ENCODE measurements at places on chromosomes 3 and 15. TPM values are rescaled to one million over a fixed set of nuclear protein-coding genes. Genes with fewer than 3 reads are reported as not detected.

RBPMS2 gene
- 3.7 TPM for total RNA-seq

- no peaks in the 10 kb centered on the region for H3K36me3 ChIP-seq
- H3K27ac ChIP-seq, result no peak overlapping the region
- H3K4me3 ChIP-seq, result no peak overlapping the region
- H3K4me1 ChIP-seq, result no peaks in the 10 kb centered on the region
- DNase-seq, result no peak
Measured at GRCh38 chr15:77196381-77196780, 125.5 kb upstream of the TSPAN3 start.

DNA sequence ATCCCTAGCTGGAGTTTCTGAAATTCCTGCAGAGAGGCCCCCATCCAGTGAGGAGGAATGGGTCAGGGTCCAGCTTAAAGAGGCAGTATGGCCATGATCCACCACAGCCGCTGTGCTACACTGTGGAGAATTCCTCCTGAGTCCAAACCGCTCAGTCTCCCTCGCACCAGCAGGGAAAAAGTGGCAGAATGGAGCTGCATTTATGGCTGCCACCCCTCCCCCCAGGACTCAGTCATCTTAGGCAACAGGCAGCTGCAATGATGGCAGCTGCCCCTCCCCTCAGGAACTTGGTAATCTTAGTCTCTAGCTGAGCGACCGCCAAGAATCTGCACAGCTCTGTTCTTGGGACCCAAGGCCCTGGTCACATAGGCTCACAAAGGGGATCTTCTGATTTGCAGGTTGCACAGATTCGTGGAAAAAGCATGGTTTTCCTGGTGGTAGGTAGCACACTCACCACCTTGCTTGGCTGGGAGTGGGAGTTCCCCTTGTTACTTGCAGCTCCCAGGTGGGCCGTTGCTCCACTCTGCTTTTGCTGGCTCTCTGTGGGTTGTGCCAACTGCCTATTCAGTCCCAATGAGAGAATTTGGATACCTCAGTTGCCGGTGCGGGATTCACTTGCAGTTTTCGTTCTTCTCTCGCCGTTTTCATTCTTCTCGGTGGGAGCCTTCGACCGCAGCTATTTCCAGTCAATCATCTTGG lies 204.1 kb downstream of the STXBP5L start:
- no peak for DNase-seq
- no peaks in the 10 kb centered on the region for H3K4me1 ChIP-seq
- H3K27ac ChIP-seq, result no peak overlapping the region
- H3K36me3 ChIP-seq, result no peaks in the 10 kb centered on the region

DNA sequence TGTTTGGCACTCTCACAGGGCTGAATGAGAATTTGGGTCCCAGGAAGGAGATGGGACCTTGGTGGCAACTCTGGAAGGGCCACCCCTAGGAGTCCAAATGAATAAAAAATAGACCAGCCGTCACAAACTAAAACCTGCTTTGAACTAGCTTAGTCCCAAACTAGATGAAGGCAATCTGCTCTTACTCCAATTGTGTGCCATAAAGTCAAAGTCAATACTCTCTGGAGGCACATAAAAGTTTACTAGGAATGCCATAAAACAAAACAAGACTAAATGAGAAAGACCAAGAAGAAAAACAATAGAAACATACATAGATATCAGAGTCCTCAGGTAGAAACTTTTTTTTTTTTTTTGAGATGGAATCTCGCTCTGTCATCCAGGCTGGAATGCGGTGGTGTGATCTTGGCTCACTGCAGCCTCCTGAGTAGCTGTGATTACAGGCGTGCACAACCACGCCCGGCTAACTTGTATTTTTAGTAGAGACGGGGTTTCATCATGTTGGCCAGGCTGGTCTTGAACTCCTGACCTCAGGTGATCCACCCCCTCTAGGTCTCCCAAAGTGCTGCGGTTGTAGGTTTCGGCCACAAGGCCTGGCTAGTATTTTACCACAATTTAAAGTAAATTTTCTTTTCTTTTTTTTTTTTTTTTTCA lies 8.1 kb downstream of the GOLGA6L2 start:
- H3K36me3 ChIP-seq, result no peaks in the 10 kb centered on the region
- no peaks in the 10 kb centered on the region for H3K4me1 ChIP-seq
- no peak overlapping the region for H3K27ac ChIP-seq

FANCD2OS gene
- total RNA-seq, result not detected

DNA sequence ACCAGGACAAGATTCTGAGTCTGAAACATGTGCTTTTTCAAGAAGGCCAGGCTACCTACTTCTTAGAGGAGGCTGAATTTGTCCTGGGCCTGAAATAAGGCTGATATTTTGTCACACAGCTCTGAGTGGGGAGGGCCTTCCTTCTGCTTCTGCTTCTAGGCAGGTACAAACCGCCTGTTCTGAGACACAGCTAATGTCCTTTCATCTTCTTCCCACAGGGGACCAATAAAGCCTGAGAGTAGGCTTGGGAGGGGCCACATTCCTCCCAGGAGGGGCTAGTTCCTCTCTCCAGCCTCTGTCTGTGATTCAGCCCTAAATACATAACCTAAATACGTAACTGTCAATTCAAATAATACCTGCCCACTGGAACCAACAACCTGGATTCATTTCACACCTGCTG lies 34.8 kb downstream of the CRYGS start:
- no peak overlapping the region for H3K4me3 ChIP-seq
- DNase-seq, result no peak
- no peaks in the 10 kb centered on the region for H3K36me3 ChIP-seq
- H3K4me1 ChIP-seq, result no peaks in the 10 kb centered on the region

SH2D7 gene
- total RNA-seq, result not detected

C2CD4A gene
- not detected for total RNA-seq

DNA sequence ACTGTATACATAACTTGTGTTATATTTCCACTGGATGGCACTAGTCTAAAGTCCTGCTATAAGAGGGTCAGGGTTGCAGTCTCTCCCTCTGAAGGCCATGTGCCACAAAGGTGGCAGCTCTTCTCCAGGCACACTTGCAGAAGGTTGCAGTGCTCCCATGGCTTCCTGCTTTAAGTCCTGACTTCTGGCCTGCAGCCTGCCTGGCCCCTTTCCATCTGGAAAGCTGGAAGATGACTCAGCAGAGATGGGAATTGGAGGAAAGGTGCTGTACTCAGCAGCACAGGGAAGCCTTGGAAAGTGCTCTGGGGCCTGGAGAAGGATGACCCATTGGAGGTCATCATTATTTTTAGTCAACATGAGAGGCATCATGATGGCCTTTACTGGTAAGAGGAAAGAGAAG lies 40.9 kb upstream of the MRPL3 start:
- H3K36me3 ChIP-seq, result no peaks in the 10 kb centered on the region
- H3K4me1 ChIP-seq, result peaks cover 6% of the 10 kb centered on the region
- no peak for DNase-seq

DNA sequence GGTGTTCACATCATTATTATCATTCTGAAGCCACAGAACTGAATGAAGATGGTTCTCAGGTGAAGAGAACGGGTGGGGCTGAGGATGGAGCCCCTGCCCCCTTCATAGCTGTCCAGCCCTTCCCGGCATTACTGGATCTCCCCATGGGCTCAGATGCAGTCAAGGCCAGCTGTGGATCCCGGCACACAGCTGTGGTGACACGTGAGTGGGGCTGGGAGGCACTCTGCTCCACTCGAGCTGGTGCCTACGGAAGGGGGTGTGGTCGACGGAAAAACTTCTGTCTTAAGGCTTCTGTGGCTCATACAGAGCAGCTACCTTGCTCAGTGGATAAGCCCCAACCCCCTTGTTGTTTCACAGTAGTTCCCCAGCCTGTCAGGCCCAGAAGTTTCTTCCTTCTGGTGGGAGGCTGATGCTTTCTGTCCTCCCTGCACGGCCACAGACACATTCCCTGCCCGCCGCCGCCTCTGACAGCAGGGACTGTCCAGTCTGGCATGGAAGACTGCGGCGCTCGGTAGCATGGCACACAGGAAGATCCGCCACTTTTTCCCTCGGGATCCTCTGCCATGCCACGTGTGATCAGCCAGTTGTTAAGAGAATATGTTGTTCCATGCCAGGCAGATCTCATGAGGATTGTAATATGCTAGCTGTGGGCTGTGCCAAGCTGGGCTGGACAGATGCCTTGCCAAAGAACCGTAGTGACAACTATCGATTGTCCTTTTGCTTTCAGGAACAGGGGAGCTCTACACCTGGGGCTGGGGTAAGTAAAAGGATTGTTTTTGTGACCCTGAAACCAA lies 5.8 kb downstream of the RCCD1 start:
- H3K27me3 ChIP-seq, result no peaks in the 10 kb centered on the region
- DNase-seq, result no peak
- H3K36me3 ChIP-seq, result peaks cover 19% of the 10 kb centered on the region
- H3K27ac ChIP-seq, result no peak overlapping the region
- H3K4me1 ChIP-seq, result peaks cover 23% of the 10 kb centered on the region
- H3K4me3 ChIP-seq, result no peak overlapping the region

PEX11A gene
- total RNA-seq, result 4.7 TPM

DNA sequence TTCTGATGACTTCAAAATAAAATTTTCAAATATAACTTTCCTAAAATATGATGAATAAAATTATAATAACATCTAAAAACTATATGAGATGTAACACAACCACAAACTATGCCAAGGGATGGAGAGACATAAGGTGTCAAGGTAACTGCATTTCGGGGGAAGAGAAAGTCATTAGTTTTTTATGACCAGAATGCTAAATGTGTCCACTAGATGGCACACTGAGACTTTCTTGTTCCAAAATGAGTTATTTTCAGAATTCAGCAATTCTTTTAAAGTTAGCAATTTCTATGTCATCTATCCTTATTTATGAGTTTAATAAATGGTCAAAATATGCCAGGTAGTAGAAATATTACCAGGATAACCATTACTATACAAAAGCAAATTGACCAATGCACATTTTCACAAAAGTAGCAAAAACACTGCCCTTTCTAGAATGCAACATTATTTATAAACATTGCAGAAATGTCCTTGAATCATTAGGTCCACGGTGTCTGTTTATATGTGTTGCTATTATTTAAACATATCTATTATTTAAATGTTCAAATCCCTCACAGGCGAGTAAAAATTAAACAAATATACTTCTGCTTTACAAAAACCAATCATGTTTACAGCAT lies 374.2 kb downstream of the PLCL2 start:
- no peaks in the 10 kb centered on the region for H3K27me3 ChIP-seq
- H3K27ac ChIP-seq, result no peak overlapping the region
- no peak overlapping the region for H3K4me3 ChIP-seq
- no peaks in the 10 kb centered on the region for H3K4me1 ChIP-seq
- H3K36me3 ChIP-seq, result no peaks in the 10 kb centered on the region

COL6A5 gene
- not detected for total RNA-seq

- no peaks in the 10 kb centered on the region for H3K36me3 ChIP-seq
- H3K4me1 ChIP-seq, result peaks cover 73% of the 10 kb centered on the region
- H3K27ac ChIP-seq, result no peak overlapping the region
Measured at GRCh38 chr15:72113347-72114031, 4.5 kb downstream of the MYO9A start.

- H3K36me3 ChIP-seq, result peaks cover 13% of the 10 kb centered on the region
- H3K27me3 ChIP-seq, result no peaks in the 10 kb centered on the region
Measured at GRCh38 chr3:161082063-161082462, 23.1 kb downstream of the B3GALNT1 start.

ATP8B4 gene
- 9.8 TPM for total RNA-seq

- no peaks in the 10 kb centered on the region for H3K27me3 ChIP-seq
- H3K36me3 ChIP-seq, result no peaks in the 10 kb centered on the region
- no peak for DNase-seq
- H3K27ac ChIP-seq, result no peak within 1 kb of the TSS
Measured at GRCh38 chr3:130345487-130346079, at the start of gene COL6A5. Gene COL6A5, plus strand, starts transcription at chr3:130345672. Its CDS starts 27,967 bp downstream, at chr3:130373639.

C3orf20 gene
- total RNA-seq, result 0.49 TPM

HEMK1 gene
- 3.4 TPM for total RNA-seq

- no peaks in the 10 kb centered on the region for H3K27me3 ChIP-seq
- DNase-seq, result no peak
- no peaks in the 10 kb centered on the region for H3K4me1 ChIP-seq
- no peak overlapping the region for H3K27ac ChIP-seq
Measured at GRCh38 chr3:80232760-80233159, 465.0 kb upstream of the ROBO1 start.
